ENCODE measurements at places on chromosomes 1 and 21.

DNA sequence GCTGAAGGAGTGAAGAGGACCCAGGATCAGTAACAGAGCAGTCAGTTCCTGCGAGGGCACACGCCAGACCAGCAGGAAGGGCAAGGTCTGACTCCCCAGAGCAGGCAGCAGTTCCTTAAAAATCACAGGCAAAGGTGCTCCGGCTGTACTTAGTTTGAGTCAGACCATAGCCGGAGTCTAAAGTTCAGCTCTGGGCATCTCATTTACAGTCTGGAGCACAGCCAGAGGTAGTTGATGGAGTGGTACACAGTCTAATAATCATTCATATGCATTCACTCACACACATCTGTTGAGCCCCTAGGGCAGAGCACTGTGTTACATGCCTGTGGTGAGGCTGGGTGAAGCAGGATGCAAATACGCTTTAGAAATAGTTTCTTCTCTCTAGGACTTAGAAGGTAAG is 7.3 kb upstream of the AMIGO1 start:
- no peak for DNase-seq

DNA sequence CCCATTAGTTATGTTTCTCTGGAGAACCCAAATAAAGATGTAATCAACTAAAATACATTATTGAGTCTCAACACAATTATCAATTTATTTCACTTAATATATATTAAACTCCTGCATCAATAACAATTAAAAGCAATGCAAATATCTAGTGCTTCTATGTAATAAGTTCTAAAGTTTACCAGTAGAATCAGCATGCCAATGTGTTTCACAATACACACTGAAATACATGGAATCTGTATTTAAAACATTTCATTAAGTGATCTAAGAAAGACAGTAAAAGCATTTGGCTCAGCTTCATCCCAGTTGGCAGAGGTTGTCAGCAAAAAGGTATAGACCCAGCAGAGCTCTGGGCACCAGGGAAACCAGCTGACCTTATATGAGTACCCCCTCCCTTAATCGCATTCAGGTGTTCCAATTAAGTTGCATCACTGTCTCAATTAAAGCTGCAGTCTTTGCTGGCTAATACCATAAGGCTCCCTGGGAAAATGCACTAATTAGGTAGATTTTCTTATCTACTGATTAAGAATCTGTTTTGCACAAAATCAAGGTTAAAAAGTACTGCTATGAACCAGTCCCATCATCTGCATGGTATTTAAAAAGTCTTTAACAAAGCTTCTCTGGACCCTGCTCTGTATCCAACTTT is 63.1 kb downstream of the NIBAN1 start:
- DNase-seq = no peak

DNA sequence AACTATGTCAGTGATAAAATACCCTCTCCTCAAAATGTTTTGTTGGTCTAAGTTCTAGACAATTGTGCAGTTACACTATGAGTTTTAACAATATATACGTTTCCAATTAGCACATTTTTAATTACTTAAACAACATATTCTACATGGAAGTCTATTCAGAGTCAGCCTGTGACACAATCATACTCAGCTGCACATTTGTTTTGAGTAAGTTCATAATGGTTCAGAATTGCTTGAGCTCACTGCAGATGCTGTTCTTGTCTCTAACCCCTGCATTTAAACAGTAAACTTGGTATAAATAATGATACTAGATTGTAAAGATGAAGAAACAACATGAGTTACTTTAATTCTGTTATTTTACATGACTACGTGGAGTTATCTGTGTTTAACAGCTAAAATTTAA is 30.6 kb downstream of the CDKN2C start:
- DNase-seq = no peak

DNA sequence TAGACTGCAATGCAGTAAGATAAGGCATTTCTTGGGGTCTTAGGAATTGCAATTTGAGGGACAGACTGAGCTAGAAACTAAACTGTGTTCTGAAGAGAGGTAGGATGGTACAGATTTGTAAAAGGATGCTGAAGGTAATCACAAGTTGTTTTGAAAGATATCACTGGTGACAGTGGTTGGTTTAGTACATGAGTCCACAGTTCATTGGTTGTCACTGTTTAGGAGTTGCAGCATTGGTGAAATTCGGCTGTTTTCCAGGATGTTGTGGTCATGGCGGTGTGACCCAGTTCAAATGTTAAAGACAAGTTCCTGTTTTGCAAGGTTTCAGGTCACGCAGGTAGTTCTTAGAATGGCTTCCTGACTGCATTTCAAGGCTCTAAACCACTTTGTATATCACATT is 292.8 kb upstream of the B3GALT2 start:
- no peak for DNase-seq
